Cerebellum (tissue), 4 donors: ENCODE measurements at places on chromosomes 4 and X. TPM values are rescaled to one million over a fixed set of nuclear protein-coding genes. Genes with fewer than 3 reads are reported as not detected.

Gene HPSE
- 1.7 TPM for total RNA-seq

Gene EGF
- total RNA-seq = 0.45 TPM

Gene BEX5
- 17.6 TPM for total RNA-seq

Gene NUDT10
- 22.7 TPM for total RNA-seq

Gene TLR2
- total RNA-seq = 2.2 TPM

Gene NPY1R
- 8.2 TPM for total RNA-seq

Gene AMBN
- total RNA-seq = not detected

Gene MAGT1
- total RNA-seq = 33.6 TPM

Gene GAGE12J
- not detected for total RNA-seq

Gene LARP1B
- 44.5 TPM for total RNA-seq
